ENCODE measurements at places on chromosomes 6 and 20.

DNA sequence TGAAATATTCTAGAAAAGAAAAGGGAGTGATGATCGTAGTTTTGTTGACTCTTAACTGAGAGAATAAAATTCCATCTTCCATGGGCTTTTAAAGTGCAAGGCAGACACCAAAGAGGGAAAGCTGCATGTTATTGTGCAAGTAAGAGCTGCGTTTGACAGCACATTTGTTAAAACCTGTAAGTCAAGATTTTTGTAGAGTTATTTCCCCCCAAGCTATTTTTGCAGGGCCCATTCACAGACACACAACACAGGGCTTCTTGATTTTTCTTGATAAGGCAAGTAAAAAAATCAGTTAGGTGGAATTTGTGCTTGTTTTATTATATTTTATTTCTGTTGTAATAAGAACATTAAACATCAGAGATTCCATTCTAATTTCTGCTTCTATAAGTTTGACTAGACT lies 13.8 kb downstream of the CFAP206 start:
- DNase-seq: no peak

GRCh38 chr6:6901205-6901719 lies 206.5 kb upstream of the RREB1 start:
- DNase-seq: no peak

DNA sequence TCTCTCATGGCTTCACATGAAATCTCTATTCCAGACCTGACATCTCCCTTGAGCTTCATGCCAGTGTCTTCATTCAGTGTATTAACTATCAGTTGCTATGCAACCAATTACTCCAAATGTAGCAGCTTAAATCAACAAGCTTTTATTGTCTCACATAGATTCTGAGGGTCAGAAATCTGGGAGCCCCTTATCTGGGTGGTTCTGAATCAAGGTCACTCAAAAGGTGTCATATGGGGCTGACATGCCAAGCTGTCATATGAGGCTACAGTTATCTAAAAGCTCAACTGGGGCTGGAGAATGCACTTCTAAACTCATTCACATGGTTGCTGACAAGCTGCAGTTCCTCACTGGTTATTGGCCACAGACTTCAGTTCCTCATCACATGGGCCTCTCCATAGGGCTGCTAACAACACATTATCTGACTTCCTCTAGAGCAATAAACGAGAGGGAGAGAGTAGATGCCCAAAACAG lies 7.3 kb upstream of the CGA start:
- no peak for DNase-seq

- DNase-seq: no peak
Measured at GRCh38 chr6:136767570-136768309, 24.5 kb downstream of the MAP3K5 start.

DNA sequence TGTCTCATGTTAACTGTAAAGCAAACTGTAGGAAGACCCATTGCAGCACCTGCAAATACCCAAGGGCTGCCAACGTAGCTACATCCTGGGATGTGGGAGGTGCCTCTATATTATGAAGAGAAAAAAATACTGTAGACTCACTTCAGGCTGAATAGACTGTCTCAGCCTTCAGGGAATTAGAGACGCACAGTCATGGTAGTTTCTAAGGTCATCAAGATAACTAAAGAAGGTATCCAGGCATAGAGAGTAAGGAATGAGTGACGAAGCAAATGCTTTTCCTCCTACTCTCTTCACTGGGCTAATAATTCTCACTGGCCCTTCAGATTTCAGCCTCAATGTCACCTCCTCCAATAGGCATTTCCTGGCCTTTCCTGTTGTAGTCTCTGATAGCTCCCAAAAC lies 121.6 kb upstream of the ECI2 start:
- no peak for DNase-seq

GRCh38 chr20:52127309-52127708 lies 64.3 kb downstream of the ZFP64 start:
- DNase-seq: no peak

- DNase-seq: no peak
Measured at GRCh38 chr6:111243095-111243494, 155.8 kb downstream of the SLC16A10 start.

GRCh38 chr6:28922821-28923317 lies 916 bp downstream of the TRIM27 start:
- DNase-seq: no peak

DNA sequence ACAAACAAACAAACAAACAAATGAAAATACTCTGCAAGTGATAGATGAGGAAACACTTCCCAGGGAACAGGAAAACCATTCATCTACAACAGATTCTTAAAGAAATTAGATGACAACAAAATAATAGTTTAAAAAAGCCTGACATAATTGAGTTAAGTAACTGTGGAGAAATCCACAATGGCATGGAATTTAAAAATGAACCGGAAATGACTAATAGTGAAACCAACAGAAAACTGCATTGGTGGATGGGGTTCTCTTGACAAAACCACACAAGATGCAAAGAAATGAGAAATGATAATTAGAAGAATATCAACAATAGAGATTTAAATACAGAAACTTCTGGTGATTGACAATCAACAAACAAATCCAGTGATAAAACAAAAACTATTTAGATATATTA lies 785.6 kb downstream of the QKI start:
- DNase-seq: no peak

GRCh38 chr20:20085812-20086211 lies 33.5 kb downstream of the CFAP61 start:
- no peak for DNase-seq

DNA sequence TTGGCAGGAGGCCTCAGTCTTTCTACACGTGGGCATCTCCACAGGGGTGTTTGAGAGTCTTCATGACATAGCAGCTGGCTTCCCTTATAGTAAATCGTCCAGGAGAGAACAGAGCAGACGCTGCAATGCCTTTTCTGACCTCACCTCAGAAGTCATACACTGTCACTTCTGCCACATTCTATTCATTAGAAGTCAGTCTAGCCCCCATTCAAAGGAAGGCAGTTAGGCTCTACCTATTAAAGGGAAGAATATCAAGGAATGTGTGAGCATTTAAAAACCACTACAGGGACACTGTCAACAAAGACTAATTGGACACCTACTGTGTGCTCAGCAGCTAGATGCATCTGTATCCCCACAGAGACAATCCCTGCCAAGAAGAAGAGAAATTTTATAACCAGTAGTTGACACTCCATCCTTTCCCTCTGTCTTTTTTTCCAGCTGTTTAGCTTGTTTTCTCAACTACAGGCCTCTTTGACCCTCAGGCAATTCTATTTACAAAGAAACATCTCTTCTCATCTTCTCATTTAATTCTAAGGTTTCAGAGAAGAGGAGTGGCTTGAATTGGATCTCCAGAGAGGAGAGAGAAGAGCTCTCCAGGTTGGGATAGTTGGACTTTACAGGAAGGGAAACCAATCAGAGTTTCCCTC lies 18.6 kb downstream of the ARMC12 start:
- DNase-seq: no peak

GRCh38 chr6:154682633-154683125 lies 50.5 kb upstream of the SCAF8 start:
- no peak for DNase-seq

DNA sequence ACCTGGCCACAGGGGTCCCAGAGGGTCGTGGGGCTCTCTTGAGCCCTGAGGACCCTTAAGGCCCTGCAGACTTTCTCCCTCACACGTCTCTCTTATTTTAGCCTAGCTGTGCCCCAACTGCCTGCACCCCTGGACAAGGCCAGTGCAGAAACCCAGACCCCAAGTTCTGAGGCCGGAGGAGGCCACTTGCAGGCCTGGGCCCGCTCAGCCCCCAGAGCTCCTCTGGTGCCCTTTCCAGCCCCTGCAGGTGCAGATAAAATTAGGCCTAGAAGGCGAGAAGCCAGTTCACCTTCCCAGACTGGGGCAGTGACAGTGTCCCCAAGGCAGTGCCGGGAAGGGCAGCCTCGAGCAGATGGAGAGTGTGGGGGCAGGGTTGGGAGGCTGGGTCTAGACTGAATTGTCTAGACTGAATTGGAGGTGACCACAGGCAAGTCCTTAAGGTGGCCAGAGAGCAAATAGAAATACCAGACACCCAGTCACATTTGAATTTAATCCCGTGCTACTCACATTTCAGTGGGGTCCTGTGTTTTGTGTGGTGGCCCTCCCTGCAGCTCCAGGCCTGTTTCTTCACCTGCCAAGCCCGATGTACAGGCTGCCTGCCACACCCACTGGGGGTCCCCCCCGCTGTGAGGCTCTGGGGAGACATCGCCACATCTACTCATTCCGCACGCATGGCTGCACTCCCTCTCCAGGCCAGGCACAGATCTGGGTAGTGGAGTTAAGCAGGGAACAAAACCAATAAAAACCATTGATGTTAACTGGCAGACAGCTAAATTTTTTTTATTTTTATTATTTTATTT lies 8.6 kb upstream of the IP6K3 start:
- DNase-seq: no peak

DNA sequence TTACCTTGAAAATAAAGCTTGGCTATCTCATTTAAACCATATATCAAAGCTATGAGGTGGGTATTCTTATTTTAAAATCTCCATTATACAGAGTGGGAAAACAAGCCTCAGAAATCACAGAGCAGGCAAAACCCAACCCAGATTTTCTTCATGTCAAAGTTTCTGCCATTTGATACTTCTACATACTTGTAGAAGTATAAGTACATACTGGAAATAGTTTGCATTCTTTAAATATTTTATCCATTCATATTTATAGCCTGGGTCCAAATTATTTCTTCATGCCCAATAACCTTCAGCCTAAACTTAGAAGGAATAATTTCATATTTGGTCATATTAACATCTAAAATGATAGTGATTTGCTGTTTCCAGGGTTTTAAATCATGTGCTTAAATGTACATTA lies 61.8 kb downstream of the MLIP start:
- DNase-seq: no peak

DNA sequence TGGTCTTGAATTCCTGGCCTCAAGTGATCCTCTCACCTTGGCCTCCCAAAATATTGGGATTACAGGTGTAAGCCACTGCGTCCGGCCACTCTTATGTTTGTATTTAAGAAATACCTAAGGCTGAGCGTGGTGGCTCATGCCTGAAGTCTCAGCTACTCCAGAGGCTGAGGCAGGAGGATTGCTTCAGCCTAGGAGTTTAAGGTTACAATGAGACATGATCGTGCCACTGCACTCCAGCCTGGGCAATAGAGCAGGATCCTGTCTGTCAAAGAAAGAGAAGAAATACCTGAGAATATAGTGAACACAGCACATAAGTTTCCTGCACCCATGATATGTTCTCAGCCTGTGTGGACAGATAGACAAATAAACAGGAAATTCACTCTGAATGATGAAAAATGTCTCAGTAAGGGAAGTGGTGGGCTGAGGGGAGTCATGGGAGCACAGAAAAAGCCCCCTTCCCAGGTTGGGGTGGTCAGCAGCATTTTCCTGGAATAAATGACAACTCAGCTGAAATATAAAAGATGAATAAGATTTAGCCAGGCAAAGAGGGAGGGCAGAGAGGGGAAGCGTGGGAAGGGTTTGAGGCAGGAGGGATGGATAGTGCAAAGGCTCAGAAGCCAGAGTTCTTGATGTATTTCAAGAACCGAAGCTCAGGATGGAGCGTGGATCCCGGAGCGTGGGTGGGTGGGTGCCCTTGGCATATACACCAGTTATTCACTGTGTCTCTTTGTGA lies 13.8 kb upstream of the MMP9 start:
- no peak for DNase-seq

DNA sequence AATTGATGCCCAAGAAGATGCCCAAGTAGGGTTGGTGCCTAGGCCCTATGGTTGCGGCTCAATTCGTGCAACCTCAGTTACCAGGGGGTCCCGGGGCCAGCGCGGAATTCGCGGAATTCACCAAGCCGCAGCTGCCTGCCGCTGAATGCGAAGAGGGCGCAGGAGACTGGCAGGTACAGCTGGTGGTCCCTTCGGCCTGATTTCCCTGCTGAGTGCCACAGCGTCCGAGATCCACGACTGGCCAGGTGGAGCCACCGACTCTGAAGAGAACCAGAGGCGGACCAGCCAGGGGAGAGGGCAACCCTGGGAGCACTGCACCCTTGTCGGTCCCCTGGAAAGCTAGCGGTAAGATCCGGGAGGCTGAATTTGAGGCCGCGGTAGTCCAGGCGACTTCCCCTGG lies 6.8 kb upstream of the TFAP2D start:
- DNase-seq: no peak

DNA sequence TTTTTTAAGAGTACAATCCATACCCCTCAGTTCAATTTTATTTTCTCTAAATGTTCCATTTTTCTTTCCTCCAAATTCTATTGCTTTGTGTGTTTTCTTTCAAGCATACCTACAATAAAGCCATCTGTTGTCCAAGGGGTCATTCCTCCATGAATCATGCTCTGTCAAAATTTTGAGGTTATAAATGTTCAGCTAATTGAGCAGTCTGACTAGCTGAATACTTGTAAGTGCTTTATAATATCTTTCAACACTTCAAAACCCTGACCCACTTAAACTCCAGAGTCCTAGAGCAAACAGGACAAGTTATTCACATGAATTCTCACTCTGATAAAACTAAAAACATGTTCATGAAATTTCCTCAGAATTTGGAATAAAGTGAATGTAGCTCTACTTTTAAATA lies 33.4 kb upstream of the EYA4 start:
- no peak for DNase-seq

DNA sequence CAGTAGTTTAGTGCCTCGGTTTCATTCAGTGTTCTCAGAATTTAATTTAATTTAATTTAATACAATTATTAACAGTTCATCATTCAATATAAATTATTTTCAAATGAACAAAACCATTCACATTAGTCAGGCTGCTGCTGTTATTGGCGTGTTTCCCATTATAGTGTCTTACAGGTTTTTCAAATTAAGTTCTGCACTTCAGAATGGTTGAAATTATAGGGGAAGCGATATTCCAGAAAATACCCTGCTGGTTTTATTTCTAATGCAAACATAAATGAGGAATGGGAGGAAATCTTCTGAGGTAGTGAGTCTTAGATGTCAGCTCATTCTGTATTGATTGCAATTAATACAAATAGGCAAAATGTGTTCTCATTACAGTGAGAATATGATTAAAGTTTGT lies 37.6 kb downstream of the OPN5 start:
- DNase-seq: no peak

- DNase-seq: no peak
Measured at GRCh38 chr20:297925-298775, 780 bp downstream of the ZCCHC3 start.

DNA sequence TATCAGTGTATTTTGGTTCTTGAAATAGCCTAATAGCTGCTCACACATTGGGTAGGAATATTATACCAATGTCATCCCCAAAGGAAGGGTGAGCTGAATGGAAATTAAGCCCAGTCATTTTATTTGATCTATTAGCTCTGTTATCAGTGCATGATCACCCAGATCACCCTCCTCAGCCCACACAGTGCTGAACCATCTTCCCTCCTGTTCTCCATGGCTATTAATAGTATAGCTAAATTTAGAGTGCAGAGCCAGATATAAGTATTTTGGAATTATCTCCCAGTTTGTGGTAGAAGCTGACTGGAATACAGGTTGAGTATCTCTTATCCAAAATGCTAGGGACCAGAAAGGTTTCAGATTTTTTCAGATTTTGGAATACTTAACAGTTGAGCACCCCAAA lies 45.4 kb downstream of the KCTD20 start:
- no peak for DNase-seq

DNA sequence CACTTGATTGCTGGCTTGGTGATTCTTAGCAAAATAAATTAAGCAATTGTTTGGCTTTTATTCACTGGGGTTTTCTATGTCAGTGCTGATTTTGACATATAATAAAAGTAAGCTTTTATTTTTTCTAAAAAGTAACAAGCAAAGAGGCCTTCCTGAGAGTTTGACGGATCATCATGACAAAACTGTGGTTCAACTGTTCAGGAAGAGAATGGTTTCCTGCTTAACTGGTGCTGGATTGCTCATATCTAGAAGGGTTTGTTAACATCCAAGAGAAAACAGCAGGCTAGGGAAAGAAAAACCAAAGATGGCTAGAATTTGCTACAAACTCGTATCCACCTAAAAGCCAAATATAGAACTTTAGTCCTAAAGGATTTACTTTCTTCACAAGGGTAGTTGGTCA lies 21.2 kb downstream of the SERPINB1 start:
- DNase-seq: no peak
